ENCODE measurements at places on chromosomes 2 and 18. TPM values are rescaled to one million over a fixed set of nuclear protein-coding genes. Genes with fewer than 3 reads are reported as not detected.

DNA sequence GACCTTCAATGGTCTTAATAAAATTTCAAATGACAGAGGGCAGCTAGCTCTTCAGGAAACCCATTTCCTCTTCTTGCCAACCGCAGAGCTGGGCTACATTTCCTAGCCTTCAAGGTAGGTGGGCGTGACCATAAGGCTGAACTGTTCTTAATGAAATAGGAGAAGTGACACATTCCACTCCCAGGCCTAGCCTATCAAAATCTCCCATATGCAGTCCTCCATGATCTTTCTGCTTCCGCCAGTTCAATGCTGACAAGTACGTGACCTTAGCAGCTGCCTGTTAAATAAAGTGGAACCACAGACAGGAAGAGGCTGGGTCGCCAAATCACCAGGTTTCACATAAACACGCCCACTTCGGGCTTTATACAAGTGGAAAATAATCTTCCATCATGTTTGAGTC is 13.2 kb downstream of the SERPINE2 start:
- H3K4me3 ChIP-seq, result peak overlapping the region; percentile 51
- peak; percentile 65 for DNase-seq
- H3K36me3 ChIP-seq, result peaks cover 28% of the 10 kb centered on the region
- peak overlapping the region; percentile 87 for H3K27ac ChIP-seq
- no peaks in the 10 kb centered on the region for H3K27me3 ChIP-seq

GRCh38 chr2:223771475-223771874 is 65.9 kb downstream of the AP1S3 start:
- no peaks in the 10 kb centered on the region for H3K27me3 ChIP-seq
- H3K27ac ChIP-seq, result no peak overlapping the region
- H3K36me3 ChIP-seq, result peaks cover 8% of the 10 kb centered on the region
- H3K4me1 ChIP-seq, result peaks cover 5% of the 10 kb centered on the region

The HIBCH gene
- 24.6 TPM for total RNA-seq

GRCh38 chr2:29844713-29845326 is 76.6 kb downstream of the ALK start:
- H3K36me3 ChIP-seq, result no peaks in the 10 kb centered on the region
- no peak overlapping the region for H3K4me3 ChIP-seq
- H3K27me3 ChIP-seq, result peaks cover 14% of the 10 kb centered on the region
- no peak overlapping the region for H3K27ac ChIP-seq
- no peaks in the 10 kb centered on the region for H3K4me1 ChIP-seq

The MARCO gene
- not detected for total RNA-seq

- H3K36me3 ChIP-seq, result peaks cover 2% of the 10 kb centered on the region
- peaks cover 4% of the 10 kb centered on the region for H3K27me3 ChIP-seq
- no peak overlapping the region for H3K27ac ChIP-seq
- no peaks in the 10 kb centered on the region for H3K4me1 ChIP-seq
- DNase-seq, result no peak
Observed at GRCh38 chr2:236582968-236583367, 13.3 kb downstream of the ACKR3 start.

- H3K36me3 ChIP-seq, result peaks cover 10% of the 10 kb centered on the region
- H3K4me3 ChIP-seq, result no peak overlapping the region
- H3K27me3 ChIP-seq, result no peaks in the 10 kb centered on the region
- H3K4me1 ChIP-seq, result peaks cover 72% of the 10 kb centered on the region
Observed at GRCh38 chr2:224971214-224971613, 71.1 kb downstream of the DOCK10 start.

The MGAT4A gene
- 49.7 TPM for total RNA-seq

DNA sequence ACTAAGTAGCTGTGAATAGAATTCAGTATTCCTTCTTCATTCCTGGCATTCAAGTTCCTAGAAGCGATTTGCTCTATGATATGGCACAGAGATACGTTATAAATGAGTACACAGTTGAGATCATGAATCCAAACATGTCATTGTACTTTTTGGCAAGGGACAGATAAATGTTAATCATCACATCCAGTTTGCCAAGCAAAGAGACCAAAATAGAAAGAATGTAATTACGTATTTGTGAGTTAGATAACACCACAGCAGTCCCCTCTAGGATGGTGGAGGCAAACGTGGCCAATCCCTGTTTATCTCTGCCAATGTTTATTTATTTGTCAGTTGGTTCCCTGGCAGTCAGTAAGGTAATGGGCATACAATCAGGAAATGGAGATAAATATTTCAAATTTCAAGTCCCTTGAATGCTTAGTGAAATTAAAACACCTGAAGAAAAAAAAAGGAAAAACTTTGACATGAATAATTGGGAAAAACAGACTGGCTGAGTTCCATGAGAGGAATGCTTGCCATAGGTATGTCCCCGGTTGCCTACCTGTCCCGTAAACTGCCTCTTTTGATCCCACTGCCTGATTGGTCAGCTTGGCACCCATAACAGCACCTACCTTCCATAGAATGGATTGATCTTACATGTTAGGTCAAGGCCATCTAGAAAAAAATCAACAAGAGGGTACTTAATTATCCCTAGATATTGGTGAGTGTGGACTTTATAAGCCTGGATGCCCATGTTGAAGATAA is 451.1 kb upstream of the NETO1 start:
- H3K36me3 ChIP-seq, result no peaks in the 10 kb centered on the region
- no peak for DNase-seq

The REG1B gene
- not detected for total RNA-seq

- H3K4me1 ChIP-seq, result no peaks in the 10 kb centered on the region
- no peak overlapping the region for H3K4me3 ChIP-seq
- H3K36me3 ChIP-seq, result peaks cover 6% of the 10 kb centered on the region
- no peak overlapping the region for H3K27ac ChIP-seq
- DNase-seq, result no peak
- H3K27me3 ChIP-seq, result no peaks in the 10 kb centered on the region
Observed at GRCh38 chr2:182784058-182784706, 68.1 kb downstream of the DNAJC10 start.

DNA sequence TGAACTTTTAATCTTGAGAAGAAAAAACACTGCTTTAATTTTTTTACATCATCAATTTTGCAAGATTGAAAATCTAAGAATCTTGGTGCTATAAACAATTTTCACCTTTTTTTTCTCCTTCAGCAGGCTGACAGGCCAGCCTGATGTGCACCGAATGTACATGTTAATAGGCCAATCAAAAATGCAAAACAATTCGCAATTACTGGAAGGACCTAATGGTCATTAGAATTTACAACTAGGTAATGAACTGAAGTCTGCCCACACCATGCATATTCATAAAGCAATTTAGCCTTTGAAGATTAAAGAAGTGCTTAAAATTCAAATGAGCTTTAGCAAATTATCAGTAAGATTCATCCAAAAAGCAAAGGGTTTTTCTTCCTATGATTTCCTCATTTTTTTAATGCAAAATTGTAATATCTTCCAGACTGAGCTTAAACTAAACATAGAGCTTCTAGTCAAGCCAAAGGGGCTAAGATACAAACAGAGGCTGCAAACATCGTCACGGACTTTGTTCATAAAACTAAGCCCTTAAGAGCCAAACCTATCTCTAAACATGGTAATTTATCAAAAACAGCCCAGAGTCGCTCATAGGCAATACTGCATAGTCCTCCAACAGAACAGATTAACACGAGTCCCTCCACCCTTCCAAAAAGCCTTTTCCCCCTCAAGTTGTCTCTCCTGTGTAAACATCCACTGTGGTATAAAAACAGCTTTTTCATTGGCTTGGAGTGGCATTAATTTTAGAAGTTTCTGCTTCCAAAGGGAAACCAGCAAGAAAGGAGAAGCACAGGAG is 18.4 kb downstream of the BCL11A start:
- H3K4me3 ChIP-seq, result no peak overlapping the region
- DNase-seq, result no peak
- no peak overlapping the region for H3K27ac ChIP-seq
- H3K4me1 ChIP-seq, result no peaks in the 10 kb centered on the region
- no peaks in the 10 kb centered on the region for H3K36me3 ChIP-seq
- peaks cover 39% of the 10 kb centered on the region for H3K27me3 ChIP-seq

DNA sequence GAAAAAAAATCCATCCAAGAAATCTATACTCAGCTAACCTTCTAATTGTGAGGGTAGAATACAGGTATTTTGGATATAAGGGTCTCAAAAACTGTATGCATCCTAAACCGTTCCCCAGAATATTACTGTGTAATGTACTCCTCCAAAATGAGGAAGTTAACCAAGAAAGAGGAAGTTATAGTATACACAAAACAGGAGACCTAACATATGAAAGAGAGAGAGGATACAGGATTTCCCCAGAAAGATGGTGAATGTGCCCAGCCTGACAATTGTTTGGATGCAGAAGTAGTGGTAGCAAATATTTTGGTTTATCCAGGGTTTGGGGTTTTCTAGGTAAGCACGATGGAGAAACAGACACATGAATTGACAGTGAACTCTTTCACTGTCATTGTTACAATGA is 50.6 kb downstream of the GALNT3 start:
- H3K36me3 ChIP-seq, result peaks cover 8% of the 10 kb centered on the region
- H3K4me3 ChIP-seq, result no peak overlapping the region
- no peaks in the 10 kb centered on the region for H3K4me1 ChIP-seq
- no peak for DNase-seq
